ENCODE measurements at places on chromosomes 1 and 21.

DNA sequence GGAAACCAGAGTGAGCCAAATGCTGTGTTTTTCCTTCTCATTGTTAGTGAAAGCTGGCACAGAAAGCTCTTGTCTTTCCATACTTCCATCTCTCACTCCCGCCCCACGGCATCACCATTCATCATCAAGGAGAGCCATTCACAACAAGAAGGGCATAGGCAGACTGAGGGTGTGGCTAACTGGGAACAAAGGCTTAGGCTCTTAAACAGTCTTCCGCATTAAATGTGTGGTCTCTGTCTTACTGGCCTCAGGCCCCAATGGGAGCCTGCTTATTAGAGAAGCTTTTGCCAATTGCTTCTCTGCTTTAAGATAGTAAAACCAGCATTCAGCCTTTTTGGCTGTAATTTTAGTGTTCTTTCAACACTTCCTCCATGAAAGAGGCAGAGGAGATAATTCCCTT lies 51.4 kb downstream of the TNFSF18 start:
- DNase-seq, result no peak

DNA sequence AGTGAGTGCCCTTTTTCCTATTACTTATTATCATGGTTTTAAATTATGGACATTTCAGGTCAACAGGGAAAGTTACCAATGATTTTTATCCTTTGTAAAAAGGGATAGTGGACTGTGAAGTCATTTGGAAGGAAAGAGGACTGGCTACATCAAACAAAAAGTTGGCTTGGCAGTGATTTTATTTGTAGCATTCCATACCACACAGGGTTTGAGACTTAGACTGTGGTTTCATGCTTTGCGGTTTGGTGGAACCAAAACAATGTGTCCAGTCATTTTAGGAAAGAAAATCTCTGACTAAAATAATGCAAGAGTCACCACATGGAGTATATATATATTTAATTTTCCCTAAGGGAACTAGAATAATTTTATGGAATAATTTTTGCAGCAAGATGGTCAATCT lies 239.5 kb downstream of the HMCN1 start:
- no peak for DNase-seq

- no peak for DNase-seq
Observed at GRCh38 chr1:40232444-40232843, 15.3 kb upstream of the TMCO2 start.

- no peak for DNase-seq
Observed at GRCh38 chr1:52795464-52795863, 47.1 kb upstream of the ZYG11A start.

GRCh38 chr1:215672482-215672881 lies 105.4 kb downstream of the KCTD3 start:
- DNase-seq, result no peak

DNA sequence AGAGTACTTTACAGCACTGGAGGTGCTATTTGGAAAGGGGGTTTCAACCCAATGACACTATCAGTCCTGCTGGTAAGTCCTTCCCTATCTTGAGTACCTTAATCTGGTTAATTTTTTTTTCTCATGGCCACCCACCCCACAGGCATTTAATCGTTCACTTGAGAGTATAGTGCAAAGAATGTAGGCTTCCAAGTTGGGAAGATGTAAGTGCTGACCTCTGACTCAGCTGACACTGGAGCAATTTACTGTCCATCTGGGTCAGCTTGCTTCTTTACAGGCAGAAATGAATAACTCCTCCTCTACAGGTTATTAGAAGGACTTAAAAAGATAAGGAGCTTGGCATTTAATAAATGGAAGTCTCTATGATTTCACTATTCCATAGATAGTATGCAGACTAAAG lies 89.6 kb downstream of the AK5 start:
- DNase-seq, result no peak

DNA sequence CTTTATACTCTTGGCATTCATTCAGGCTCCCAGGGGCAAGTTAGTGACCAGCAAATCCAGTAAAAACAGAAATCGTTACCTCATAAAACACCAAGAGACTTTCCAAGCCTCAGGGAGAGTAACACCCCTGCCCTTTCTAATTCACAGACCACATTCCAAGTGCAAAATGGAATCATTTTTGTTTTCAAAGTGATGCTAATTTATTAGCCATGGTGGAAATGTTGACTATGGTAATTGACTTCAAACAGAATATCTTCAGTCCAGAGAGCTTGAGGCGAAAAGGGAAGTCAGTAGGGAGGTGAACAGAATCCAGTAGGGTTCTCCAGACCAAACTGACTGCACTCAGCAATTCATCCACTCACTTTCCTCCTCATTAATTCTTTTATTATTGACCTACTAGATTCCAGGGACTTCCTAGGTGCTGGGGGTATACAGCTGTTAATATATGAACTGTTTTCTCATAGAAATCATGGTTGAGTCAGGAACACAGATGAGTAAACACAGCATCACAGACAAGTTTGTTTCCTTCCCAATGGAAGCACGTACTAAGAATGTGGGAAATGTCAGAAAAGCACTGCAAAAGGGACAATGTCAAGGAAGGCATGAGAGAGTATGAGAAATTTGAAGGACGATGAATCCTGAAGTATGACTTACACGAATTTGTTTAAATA lies 388.5 kb upstream of the C1orf87 start:
- no peak for DNase-seq

GRCh38 chr1:17632541-17633184 lies 93.2 kb downstream of the ARHGEF10L start:
- no peak for DNase-seq

DNA sequence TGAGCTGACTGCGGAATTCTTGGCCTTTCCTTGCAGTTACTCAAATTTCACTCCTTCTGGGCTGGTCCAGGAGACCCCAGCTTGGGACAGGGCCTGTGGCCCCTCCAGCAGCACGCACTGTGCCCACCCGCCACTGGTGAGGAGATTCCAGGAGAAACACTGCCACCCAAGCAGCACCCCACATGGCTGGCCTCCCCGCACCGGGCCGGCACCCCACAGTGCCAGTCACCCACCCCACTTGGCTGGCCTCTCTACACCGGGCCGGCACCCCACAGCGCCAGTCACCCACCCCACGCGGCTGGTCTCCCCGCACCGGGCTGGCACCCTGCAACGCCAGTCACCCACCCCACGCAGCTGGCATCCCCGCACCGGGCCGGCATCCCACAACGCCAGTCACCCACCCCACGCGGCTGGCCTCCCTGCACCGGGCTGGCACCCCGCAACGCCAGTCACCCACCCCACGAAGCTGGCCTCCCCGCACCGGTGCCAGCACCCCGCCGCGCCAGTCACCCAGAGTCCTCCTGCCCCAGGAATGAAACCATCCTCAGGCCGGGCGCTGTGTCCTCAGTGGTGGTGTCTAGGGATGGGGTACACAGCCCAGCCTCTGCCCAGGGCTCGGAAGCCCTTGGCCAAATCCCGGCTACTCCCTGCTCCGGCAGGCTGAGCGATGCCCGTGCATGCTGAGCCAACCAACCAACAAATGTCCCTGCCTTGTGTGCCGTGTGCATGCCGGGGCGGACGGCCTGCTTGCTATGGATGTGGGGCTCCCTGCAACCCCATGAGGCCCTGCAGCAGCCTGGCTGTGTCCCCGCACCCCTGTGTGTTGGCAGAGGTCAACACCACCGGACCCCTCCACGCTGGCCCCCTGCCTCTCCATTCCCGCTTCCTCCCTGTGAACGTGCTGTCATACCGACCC lies 38.6 kb upstream of the TSPEAR start:
- DNase-seq, result no peak

GRCh38 chr1:234862944-234863515 lies 253.1 kb upstream of the IRF2BP2 start:
- DNase-seq, result no peak

DNA sequence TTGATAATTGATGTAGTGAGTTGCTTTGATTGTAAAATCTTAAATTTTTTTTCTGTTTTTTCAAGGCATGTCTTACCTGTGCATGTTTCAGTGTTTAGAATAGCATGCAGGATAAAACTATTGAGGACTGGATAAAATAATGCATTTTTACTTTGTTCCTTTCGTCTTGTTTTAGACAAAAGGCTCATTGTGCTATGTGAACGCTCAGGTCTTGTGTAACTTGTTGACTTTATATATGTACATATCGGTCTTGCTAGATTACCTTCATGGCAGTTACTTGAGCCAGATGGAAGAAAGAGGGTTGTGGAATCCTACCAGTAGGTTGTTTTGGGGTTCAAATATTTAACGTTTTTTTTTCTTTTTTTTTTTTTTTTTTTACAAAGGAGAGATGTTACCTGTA lies 7.0 kb downstream of the NFIA start:
- DNase-seq, result no peak

GRCh38 chr1:44572572-44572879 lies 101.8 kb downstream of the TMEM53 start:
- DNase-seq, result no peak

DNA sequence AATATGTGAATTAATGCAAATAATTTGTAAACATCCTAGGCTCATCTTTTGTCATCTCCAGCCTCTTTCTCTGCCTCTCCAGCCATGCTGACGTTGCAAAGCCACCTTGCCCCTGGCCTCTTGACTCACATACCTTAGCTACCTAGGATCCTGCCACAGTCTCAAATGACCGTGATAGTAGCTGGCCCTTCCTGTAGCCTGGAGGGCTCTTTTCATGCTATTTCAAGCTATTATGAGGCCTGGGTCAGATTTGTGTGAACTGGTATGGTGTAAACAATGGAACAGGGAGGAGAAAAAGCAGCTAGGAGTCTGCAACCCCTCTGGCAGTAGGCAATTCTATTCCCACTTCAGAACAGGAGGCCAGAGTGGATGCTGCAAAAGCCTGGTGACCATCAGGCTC lies 337.7 kb downstream of the DISC1 start:
- DNase-seq, result no peak

GRCh38 chr1:96281491-96281890 lies 440.1 kb upstream of the PTBP2 start:
- DNase-seq, result no peak

DNA sequence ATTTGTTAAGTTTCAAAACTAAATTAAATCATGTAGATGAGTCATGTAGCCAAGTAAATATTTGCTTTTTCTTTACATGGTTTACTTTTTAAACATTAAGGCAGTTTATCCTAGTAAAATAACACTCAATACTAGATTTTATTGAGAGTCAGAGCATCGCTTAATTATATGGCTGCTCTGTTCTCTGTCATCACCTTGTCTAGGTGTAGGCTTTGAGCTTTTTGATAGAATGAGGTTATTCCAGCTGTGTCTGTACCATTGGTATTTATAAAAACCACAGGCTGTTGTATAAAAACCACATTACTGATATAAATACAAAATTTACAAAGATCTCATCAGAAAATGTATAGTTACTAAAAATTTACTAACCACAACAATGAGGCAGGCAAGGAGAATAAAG lies 42.5 kb upstream of the GPR52 start:
- no peak for DNase-seq

DNA sequence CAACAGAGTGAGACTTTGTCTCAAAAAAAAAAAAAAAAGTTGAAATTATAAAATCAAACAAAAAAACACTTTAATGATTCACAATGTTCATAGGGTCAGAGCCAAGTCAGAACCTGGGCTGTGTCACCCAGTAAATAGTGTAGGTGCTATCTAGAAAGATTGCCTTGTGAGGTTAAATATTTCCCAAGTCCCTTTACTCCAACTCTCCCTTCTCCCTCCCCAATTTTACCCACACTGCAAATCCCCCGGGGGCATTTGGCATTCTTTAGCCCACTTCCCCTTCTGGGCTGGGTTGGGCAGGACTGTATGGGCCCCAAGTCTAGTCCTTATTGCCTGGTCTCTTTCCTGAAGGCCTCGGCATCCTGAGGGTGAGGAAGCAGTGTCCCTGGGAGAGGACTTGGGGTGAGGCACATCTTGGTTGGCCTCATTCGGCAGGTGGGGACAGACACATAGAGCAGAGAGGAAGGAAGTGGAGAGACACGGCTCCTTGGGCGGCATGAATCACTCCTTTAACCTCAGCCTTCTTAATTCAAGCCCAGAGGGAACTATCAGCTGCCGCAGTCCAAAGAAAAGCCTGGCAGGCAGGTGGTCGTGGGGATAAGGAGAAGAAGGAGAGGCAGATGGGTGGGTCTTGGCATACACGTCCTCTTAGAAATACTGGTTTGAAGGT lies 8.2 kb downstream of the ADORA1 start:
- DNase-seq, result peak; percentile 55

GRCh38 chr1:225987491-225988316 lies 11.4 kb downstream of the SDE2 start:
- peak; percentile 66 for DNase-seq

- DNase-seq, result no peak
Observed at GRCh38 chr1:205534444-205534985, 30.0 kb downstream of the CDK18 start.

GRCh38 chr1:37901893-37902225 lies 42.5 kb upstream of the MTF1 start:
- DNase-seq, result no peak

- no peak for DNase-seq
Observed at GRCh38 chr1:61362351-61362750, 280.0 kb downstream of the NFIA start.

GRCh38 chr1:3485016-3485415 lies 30.6 kb downstream of the ARHGEF16 start:
- DNase-seq, result no peak

- no peak for DNase-seq
Observed at GRCh38 chr1:24487455-24487854, 15.2 kb upstream of the RCAN3 start.

DNA sequence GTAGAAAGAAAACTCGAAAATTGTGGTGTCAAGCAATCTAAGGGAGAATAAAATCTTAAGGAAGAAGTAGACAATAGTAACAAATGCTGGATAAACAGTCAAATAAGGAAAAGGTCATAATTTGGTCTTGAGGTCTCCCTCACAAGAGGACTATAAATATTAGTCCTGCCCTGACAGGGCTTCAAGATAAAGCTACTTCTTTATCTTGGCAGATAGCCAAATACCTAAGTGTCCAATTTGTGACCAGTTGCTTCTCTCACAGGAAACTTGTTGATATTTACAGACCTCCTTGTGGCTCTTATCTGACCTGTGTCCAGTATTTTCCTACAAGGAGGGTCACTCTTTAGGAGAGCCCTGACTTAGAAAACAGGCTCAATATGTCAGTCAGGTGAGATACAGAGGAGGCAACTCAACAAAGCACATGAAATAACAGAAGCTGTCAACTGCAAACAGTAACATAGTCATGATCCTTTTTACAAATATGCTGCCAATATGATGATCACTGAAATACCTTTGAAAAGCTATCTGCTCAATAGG lies 88.8 kb downstream of the TNNI3K start:
- DNase-seq, result no peak

DNA sequence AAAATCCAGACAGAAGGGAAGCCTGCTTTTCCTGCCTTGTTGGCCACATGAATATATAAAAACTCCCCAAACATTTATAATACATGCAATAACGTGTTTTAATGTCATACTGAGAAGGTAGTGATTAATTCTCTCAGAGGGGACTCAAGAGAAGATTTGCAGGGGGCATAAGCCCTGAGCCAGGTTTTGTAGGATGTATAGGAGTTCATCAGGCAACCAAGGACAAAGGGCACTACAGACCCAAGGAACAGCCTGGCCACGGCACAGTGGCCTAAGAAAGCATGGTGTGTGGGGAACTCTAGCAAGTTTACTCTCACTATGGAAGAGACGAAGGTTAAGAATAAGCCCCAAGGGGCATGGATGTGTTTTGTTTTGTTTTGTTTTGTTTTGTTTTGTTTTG lies 15.4 kb upstream of the TNNI1 start:
- DNase-seq, result no peak
